ENCODE measurements at places on chromosomes 1 and 21. TPM values are rescaled to one million over a fixed set of nuclear protein-coding genes. Genes with fewer than 3 reads are reported as not detected.

The ENTREP3 gene
- total RNA-seq = 7.5 TPM

The CSF3R gene
- 0.47 TPM for total RNA-seq

The HSD3B1 gene
- not detected for total RNA-seq

DNA sequence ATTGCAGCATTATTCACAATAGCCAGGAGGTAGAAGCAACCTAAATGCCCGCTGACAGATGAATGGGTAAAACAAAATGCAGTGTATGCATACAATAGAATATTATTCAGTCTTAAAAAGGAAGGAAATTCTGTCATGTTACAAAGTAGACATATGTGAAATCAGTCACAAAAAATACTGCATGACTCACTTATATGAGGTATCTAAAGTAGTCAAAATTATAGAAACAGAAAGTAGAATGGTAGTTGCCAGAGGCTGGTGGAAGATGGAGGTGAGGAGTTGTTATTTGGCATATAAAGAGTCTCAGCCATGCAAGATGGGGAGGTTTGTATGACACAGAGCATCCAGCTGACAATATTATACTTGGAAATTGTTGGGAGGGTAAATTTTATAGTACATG is 43.0 kb upstream of the EGLN1 start:
- DNase-seq = no peak
- H3K4me1 ChIP-seq = no peaks in the 10 kb centered on the region
- no peaks in the 10 kb centered on the region for H3K36me3 ChIP-seq
- no peaks in the 10 kb centered on the region for H3K27me3 ChIP-seq

DNA sequence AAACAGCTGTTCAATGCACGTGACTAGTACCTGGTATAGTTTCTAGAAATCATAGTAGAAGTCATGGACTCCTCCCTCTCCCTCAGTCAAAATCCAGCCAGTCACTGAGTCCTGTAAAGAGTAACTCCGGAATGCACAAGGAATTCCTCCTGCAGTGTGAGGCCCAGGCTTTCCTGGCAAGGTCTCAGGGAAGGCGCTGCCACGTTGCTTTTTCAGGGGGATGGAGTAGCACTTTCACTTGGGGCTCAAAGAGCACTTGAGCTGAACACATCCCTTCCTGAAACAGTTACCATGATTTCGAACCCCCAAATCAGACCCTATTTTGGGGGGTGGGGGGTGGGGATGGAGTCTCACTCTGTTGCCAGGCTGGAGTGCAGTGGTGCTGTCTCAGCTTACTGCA is 26.4 kb upstream of the LRRC8D start:
- no peak for DNase-seq
- H3K4me3 ChIP-seq = no peak overlapping the region

GRCh38 chr1:54045496-54045895 is 7.5 kb downstream of the TMEM59 start:
- peaks cover 4% of the 10 kb centered on the region for H3K36me3 ChIP-seq
- no peak for DNase-seq
- no peak overlapping the region for H3K4me3 ChIP-seq
- peaks cover 10% of the 10 kb centered on the region for H3K4me1 ChIP-seq

DNA sequence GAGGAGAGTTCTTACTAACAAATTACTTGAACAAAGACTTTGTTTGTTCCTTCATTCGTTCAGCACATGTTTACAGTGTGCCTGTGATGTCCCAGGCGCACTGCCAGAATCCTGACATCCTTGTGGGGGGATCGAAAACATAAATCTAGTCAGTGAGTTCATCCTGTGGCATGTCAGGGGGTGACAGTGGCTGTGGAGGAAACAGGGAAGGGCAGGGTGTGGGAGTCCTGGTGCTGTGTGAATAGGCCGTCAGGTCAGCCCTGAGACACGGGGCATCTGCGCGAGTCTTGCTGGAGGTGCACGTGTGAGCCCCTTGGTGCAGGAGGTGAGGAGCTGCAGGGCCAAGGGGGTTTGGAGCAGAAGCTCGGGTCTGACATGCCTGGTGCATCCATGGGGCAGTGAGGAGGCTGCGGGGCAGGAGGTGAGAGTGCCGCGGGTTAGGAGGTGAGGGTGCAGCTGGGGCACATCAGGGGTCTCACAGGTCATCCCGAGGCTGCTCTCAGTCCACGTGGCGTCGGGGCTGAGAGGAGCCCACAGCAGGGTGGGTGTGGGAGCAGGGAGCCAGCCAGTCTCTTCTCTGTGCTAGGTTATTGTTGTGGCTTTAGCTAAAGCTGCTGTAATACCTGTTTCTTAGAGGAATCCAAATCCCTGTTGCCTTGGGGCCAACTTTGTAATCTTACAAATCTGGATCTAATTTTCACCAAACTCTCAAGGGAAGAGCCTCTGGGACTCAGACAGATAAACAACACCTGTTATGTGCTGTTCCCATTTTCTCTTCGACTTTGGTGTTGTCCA is 93.4 kb downstream of the PCBP3 start:
- no peaks in the 10 kb centered on the region for H3K4me1 ChIP-seq
- H3K27ac ChIP-seq = no peak overlapping the region
- no peak for DNase-seq
- no peak overlapping the region for H3K4me3 ChIP-seq

- H3K27me3 ChIP-seq = no peaks in the 10 kb centered on the region
- peaks cover 18% of the 10 kb centered on the region for H3K4me1 ChIP-seq
- H3K27ac ChIP-seq = peak overlapping the region; percentile 28
- H3K4me3 ChIP-seq = no peak overlapping the region
- no peak for DNase-seq
- H3K36me3 ChIP-seq = no peaks in the 10 kb centered on the region
Measured at GRCh38 chr1:212225871-212226302, 59.3 kb upstream of the PPP2R5A start.

- H3K36me3 ChIP-seq = no peaks in the 10 kb centered on the region
- no peaks in the 10 kb centered on the region for H3K4me1 ChIP-seq
- DNase-seq = no peak
- H3K27ac ChIP-seq = no peak overlapping the region
- H3K27me3 ChIP-seq = no peaks in the 10 kb centered on the region
- no peak overlapping the region for H3K4me3 ChIP-seq
Measured at GRCh38 chr1:27397110-27397509, 4.7 kb downstream of the GPR3 start.

Measured in pancreas (tissue), 10 donors.